ENCODE measurements at places on chromosomes 16 and 17.

- no peak overlapping the region for H3K4me3 ChIP-seq
- no peaks in the 10 kb centered on the region for H3K4me1 ChIP-seq
- no peak for DNase-seq
- H3K36me3 ChIP-seq: peaks cover 14% of the 10 kb centered on the region
- H3K27me3 ChIP-seq: no peaks in the 10 kb centered on the region
Observed at GRCh38 chr16:85651629-85652430, 36.9 kb downstream of the GINS2 start.

DNA sequence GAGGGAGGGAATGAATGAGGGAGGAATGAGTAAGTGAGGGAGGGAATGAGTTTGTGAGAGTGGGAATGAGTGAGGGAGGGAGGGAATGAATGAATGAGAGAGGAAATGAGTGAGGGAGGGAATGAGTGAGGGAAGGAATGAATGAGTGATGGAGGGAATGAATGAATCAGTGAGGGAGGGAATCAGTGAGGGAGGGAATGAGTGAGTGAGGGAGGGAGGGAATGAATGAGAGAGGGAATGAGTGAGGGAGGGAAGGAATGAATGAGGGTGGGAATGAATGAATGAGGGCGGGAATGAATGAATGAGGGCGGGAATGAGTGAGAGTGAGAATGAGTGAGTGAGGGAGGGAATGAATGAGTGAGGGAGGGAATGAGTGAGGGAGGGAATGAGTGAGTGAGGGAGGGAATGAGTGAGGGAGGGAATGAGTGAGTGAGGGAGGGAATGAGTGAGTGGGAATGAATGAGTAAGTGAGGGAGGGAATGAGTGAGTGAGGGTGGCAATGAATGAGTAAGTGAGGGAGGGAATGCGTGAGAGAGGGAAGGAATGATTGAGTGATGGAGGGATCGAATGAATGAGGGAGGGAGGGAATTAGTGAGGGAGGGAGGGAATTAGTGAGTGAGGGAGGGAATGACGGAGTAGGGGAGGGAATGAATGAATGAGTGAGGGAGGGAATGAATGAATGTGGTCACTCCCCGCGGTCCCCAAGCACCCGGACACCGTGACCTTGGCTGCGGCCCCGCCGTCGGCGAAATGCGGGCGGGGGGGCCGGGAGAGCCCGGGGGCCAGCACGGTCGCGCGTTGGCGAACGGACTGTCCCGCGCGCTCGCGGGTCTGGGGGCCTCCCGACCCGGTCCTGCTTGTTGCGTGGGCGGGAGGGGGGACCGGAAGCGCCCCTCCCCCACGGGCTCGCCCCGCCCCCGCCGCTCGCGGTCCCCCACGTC is 1.1 kb upstream of the UBE2I start:
- peak overlapping the region; percentile 100 for H3K27ac ChIP-seq
- peak overlapping the region; percentile 96 for H3K4me3 ChIP-seq
- H3K36me3 ChIP-seq: peaks cover 6% of the 10 kb centered on the region
- DNase-seq: no peak
- H3K27me3 ChIP-seq: no peaks in the 10 kb centered on the region

DNA sequence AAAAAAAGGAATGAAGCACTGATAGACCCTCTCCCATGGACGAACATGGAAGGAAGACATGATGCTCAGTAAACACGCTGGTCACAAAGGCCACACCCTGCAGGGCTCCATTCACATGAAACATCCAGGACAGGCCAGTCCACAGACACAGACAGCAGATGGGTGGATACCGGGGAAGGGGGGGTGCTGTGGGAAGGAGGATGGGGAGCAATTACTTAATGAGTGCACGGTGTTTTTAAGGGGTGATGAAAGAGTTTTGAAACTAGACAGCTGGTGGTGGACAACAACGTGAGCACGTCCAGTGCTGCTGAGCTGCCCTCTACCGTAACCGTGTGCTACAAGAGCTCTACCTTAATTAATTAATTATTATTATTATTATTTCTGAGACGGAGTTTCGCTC is 6.0 kb upstream of the SLC16A3 start:
- no peak for DNase-seq
- H3K36me3 ChIP-seq: no peaks in the 10 kb centered on the region
- no peak overlapping the region for H3K27ac ChIP-seq
- H3K27me3 ChIP-seq: no peaks in the 10 kb centered on the region
- peaks cover 7% of the 10 kb centered on the region for H3K4me1 ChIP-seq

GRCh38 chr16:17273142-17273561 is 197.6 kb downstream of the XYLT1 start:
- DNase-seq: no peak
- H3K27ac ChIP-seq: no peak overlapping the region
- H3K27me3 ChIP-seq: no peaks in the 10 kb centered on the region
- H3K4me1 ChIP-seq: peaks cover 20% of the 10 kb centered on the region

DNA sequence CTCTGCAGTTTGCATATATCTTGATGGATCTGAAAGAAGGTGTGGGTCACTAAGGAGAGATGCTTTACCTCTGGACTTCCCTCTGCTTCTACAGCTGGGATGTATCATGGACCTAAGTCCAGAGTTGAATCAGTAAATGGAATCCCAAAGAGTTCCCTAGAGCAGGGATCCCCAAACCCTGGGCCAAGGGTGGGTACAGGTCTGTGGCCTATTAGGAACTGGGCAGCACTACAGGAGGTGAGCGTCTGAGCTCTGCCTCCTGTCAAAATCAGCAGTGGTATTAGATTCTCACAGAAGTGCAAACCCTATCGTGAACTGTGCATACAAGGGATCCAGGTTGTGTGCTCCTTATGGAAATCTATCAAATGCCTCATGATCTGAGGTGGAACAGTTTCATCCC is 39.3 kb downstream of the NKD1 start:
- H3K4me1 ChIP-seq: peaks cover 13% of the 10 kb centered on the region
- H3K36me3 ChIP-seq: peaks cover 5% of the 10 kb centered on the region
- H3K27me3 ChIP-seq: no peaks in the 10 kb centered on the region
- H3K4me3 ChIP-seq: no peak overlapping the region

GRCh38 chr16:89323120-89323960 is 105.8 kb downstream of the ZNF778 start:
- peaks cover 64% of the 10 kb centered on the region for H3K4me1 ChIP-seq
- no peak for DNase-seq
- H3K27ac ChIP-seq: no peak overlapping the region
- no peak overlapping the region for H3K4me3 ChIP-seq

GRCh38 chr17:73023759-73024158 is 68.7 kb downstream of the SLC39A11 start:
- no peaks in the 10 kb centered on the region for H3K27me3 ChIP-seq
- H3K27ac ChIP-seq: no peak overlapping the region
- no peak overlapping the region for H3K4me3 ChIP-seq
- no peak for DNase-seq

DNA sequence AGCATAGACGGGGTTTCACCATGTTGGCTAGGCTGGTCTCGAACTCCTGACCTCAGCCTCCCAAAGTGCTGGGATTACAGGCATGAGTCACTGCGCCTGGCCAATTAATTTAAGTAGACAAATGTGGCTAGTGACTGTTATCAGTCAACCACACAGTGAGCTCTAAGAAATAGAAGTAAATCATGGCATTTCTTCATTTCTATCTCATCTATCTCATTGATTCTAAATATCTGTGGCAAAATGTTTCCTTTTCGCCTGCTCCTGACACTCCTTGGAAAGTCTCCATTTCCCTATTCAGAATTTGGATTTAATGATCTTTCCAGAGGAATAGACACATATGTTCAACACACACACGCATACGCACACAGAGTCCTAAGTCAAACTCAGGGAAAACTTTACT is 81.3 kb downstream of the HIC1 start:
- DNase-seq: no peak
- H3K4me3 ChIP-seq: no peak overlapping the region
- H3K27me3 ChIP-seq: no peaks in the 10 kb centered on the region
- H3K36me3 ChIP-seq: no peaks in the 10 kb centered on the region

DNA sequence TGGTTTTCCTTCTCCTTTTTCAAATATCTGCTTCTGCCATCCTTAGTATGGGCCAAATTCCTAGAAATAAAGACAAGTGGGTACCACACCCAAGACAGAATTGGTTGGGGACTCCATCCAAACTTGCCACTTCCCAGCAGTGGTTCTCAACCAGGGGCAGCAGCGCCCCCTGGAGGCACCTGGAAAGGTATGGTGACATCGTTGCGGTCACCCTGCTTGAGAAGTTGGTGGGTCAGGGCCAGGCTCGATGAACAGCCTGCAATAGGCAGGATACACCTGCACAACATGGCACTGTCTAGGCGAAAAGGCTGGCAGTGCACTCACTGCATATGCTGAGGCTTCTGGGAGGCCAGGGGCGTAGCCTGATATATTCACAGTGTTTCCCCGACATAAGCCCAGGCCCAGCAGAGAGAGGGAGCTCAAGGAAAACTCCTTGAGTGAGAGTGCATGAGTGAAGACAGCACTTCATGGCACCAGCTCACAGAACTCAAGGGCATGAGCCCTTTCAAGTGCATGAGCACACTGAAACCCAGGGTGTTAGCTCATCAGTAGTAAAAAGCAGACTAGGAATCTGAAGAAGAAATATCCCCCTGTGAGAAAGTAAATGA is 57.7 kb downstream of the CMC2 start:
- no peak for DNase-seq
- no peak overlapping the region for H3K4me3 ChIP-seq
- peaks cover 4% of the 10 kb centered on the region for H3K36me3 ChIP-seq
- H3K27ac ChIP-seq: no peak overlapping the region

GRCh38 chr17:77400445-77400870 is 259.7 kb downstream of the SEC14L1 start:
- peaks cover 43% of the 10 kb centered on the region for H3K4me1 ChIP-seq
- peak; percentile 75 for DNase-seq
- H3K4me3 ChIP-seq: peak overlapping the region; percentile 70

DNA sequence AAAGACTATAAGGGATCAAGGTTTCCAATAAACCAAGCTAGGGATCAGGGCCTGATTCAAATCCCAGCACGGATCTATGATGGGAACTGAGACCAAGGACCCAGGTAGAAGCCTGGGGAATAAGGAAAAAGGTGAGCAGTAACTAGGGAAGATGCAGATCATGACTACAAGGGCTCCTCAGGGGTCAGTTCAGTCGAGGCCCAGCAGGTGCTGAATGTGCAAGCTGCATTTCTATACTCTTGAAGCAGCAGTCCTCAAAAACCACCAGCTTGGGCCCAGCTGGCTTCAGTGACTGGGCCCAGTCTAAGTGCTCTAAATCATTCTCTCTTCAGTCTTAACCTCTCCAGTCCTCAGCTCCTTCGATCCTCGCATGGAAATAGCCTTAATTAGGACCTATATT is 228.8 kb upstream of the AXIN2 start:
- no peaks in the 10 kb centered on the region for H3K4me1 ChIP-seq
- H3K27ac ChIP-seq: no peak overlapping the region
- DNase-seq: no peak
- H3K4me3 ChIP-seq: no peak overlapping the region
- H3K27me3 ChIP-seq: peaks cover 4% of the 10 kb centered on the region
- H3K36me3 ChIP-seq: no peaks in the 10 kb centered on the region

DNA sequence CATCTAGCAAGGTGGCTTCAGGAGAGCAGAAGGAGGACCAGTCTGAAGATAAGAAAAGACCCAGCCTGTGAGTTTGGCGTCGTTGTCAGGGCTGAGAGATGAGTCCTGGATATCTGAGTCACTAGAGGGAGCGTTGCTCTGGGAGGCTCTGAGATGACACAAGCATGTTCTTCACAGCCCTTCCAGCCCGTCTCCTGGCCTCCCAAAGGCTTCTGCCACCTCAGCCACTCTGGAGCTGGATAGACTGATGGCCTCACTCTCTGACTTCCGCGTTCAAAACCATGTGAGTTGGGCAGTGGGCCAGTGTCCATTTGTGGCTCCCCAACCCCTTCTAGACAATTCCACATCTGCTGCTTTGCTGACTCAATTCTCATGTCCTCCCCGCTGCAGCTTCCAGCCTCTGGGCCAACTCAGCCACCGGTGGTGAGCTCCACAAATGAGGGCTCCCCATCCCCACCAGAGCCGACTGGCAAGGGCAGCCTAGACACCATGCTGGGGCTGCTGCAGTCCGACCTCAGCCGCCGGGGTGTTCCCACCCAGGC is 2.3 kb downstream of the TGFB1I1 start:
- no peak overlapping the region for H3K27ac ChIP-seq
- H3K4me1 ChIP-seq: peaks cover 20% of the 10 kb centered on the region
- H3K4me3 ChIP-seq: no peak overlapping the region
- no peak for DNase-seq
- peaks cover 7% of the 10 kb centered on the region for H3K27me3 ChIP-seq

- H3K4me1 ChIP-seq: peaks cover 11% of the 10 kb centered on the region
- H3K27ac ChIP-seq: no peak overlapping the region
- H3K4me3 ChIP-seq: no peak overlapping the region
- peak; percentile 78 for DNase-seq
- peaks cover 28% of the 10 kb centered on the region for H3K27me3 ChIP-seq
- no peaks in the 10 kb centered on the region for H3K36me3 ChIP-seq
Observed at GRCh38 chr17:74923538-74924249, 379 bp upstream of the OTOP2 start.

DNA sequence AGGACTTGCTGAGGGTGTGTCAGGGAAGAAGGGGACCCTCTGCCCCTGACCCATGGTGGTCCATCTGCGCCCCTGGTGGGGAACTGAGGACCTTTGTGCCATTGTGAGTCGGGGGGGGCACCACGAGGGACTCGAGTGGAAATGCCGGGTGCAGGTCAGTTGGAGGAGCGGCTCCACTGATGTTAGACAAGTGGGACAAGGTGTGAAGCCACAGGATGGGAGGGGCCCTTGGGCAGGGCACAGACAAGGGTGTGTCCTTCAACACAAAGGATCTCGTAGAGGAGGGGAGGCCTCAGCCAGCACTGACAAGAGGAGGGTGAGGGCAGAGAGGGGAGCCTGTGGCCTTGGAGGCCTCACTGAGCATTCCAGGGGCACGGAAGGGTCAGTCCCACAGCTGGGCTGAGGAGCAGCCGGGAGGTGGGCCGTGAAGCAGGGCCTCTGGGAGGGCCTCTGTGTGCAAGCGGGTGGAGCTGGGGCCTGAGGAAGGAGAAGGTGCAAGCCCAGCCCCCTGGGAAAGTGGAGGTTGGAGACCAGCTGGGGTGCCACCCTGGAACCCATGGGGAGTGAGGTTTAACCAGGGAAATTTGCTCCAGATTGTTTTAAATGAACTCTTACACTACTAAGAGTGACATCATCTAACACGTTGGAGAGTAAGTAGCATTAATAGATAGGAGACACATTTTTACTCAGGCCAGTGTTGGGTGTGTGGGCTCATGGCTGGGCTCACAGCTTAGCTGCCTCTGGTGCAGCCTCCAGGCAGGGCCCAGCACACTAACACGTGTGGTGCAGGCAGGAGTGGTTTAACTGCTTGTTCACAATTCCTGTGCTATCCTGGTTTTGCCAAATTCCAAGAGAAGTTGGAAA is 27.9 kb downstream of the NARF start:
- H3K27me3 ChIP-seq: no peaks in the 10 kb centered on the region
- no peak for DNase-seq
- H3K36me3 ChIP-seq: peaks cover 21% of the 10 kb centered on the region
- H3K4me1 ChIP-seq: peaks cover 8% of the 10 kb centered on the region
- H3K27ac ChIP-seq: no peak overlapping the region
- no peak overlapping the region for H3K4me3 ChIP-seq
